Renal cortex interstitium (tissue), 15 donors: ENCODE measurements at places on chromosomes 12 and 14.

GRCh38 chr12:90481748-90482147 is 473.2 kb downstream of the CCER1 start:
- DNase-seq, result no peak

DNA sequence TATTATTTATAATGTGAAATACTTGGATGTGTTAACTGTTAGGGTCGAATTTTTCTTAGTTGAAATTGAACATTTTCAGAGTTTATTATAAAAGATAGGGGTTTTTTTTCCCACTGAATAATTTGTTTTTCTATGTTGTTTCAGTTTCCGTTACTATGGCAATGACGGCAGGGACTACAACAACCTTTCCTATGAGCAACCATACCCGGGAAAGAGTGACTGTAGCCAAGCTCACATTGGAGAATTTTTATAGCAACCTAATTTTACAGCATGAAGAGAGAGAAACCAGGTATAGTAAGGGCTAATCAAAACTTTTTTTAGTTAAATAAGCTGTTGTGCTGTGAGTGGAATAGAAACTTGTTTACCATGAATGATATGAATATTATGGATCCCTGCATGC is 35.1 kb upstream of the BMAL2 start:
- DNase-seq, result no peak

DNA sequence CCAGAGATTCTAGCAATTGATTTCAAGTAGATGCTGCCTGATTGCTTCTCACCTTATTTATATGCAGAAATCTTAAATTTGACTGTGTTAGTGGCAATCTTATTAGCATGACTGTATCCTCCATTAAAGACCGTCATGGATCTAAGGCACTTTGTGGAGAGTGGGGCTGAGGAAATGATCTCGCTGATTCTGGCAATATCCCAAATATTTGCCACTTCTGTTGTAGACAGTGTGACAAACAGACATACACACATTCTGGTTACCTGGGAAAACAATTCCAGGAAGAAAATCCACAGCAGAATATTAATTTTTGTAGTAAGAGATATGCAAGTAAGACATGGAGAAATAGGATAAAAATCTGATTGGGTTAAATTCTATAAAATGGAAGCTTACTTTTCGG is 269.0 kb upstream of the G2E3 start:
- no peak for DNase-seq

DNA sequence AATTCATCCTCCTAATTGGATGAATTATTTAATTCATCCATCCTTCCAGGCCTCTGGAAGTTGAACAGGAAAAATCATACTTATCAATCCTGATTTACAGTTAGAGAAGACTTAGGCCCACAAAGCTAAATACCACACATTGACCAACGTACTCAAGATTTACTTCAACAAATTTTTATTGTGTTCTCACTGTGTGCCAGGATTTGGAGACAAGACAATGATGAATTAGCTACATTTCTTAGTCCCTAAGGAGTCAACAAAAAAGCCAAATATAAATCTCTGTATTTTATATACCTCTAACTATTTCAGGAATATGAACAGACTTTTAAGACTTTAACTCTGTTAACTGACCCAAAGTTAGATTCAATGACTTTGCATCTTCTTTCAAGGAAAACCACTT is 63.9 kb downstream of the DCAF5 start:
- no peak for DNase-seq

DNA sequence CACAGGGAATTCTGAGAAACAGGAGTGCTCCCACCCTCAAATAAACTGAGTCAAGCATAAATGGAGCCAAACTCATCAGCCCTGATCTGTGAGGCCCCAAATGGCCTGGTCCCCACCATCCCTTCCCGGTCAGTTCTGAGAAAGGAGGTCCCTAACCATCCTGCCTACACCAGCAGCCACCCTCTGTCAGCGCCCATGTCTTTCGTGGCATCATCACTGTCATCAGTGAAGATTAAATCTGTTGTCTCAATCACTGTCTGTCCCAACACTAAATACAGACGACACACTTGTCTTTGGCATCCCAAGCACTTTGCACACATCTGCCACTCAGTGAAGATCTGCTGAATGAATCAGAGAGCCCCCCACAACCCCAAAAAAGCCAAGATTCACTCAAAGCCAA is 22.4 kb downstream of the VPS37B start:
- no peak for DNase-seq

DNA sequence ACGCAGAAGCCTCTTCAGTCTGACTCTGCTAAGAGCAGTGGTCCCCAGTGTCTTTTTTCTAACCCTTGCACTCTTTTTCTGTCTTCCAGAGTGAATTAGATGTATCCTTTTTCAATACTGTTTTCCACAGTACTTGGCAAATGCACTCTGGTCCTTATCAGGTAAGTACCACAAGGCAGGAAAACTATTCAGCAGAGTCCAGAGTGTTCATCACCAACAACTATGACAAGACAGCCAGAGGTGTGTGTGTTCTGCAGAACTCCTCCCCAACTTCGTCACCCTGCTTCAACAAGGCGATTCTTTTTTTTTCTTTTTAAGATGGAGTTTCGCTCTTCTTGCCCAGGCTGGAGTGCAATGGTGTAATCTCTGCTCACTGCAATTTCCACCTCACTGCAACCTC is 54.3 kb upstream of the STRN3 start:
- no peak for DNase-seq
